ENCODE measurements at places on chromosomes 5 and 9.

- DNase-seq, result no peak
Measured at GRCh38 chr5:109917154-109917546, 227.4 kb downstream of the MAN2A1 start.

DNA sequence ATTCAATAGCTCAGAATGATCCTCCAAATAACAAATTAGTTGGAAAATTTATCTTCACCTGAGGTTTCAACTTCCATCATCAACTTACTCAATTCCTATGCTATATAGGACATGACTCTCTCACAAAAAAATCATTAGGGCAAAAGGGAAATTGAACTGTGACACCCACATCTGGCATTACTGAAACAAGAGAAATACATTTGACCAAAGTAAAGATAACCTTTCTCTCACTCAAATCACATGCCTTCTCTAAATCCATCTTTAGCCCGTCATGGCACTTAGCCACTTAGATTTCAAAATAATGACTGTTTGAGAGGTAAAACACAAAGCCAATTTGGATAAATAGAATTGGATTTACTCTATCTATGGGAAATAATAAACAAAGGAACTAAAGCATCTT, 126.4 kb downstream of the ADAMTS6 start:
- DNase-seq, result no peak

DNA sequence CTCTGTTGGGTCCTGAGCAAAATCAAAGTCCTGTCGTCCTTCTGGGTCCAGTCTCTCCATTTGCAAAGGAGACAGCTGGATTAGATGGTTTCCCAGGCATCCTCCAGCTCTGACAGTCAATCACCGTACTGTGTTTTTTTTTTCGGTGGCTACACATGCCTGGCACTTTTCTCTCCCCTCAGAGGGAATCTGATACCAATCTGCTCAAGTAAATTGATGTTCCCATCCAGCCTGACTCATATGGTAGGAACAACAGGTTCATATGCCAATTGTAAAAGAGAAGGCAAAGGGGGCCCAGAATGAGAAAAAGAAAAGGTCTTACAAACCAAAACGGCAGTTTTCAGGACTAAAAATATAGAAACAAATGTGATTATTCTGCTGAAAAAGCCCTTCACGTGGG, 1.2 kb downstream of the FBXO10 start:
- DNase-seq, result no peak

DNA sequence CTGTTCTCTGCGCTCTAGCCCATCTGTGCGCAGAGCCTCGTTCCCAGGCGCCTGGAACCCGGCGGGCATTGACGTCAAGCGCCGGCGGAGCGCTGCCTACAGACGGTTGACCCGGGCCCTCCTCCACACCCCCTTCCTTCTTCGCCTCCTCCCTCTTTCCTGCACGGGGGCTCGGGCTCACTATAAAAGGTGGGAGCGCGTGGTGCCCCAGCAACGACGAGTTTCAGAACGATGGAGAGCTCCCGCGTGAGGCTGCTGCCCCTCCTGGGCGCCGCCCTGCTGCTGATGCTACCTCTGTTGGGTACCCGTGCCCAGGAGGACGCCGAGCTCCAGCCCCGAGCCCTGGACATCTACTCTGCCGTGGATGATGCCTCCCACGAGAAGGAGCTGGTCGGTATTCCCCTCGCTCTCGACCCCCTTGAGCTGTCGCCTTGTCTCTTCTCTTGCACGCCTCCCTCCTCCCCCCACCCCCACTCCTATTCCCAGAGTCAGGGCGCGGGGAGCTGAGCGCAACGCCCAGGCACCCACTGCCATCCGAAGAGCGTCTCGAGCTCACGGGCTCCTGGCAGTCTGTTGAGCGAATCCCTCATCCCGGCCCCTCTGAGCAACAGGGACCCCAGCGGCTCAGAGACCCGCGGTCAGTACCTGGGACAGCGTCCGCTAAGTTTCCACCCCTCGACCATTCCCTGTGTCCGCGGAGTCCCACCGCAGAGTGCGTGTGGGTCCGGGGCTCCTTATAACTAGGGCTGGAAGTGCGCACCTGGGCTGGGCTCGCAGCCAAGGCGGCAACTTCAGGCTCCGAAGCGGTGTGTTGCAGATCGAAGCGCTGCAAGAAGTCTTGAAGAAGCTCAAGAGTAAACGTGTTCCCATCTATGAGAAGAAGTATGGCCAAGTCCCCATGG, at the start of gene CARTPT:
Gene CARTPT, plus strand, starts transcription at position 213 of the 902 bp plus-strand sequence. Its CDS starts 19 bp downstream, at position 232.
- no peak for DNase-seq

GRCh38 chr9:71571186-71571585, 197.1 kb downstream of the CEMIP2 start:
- no peak for DNase-seq

GRCh38 chr5:161263191-161263590, 283.3 kb downstream of the GABRB2 start:
- no peak for DNase-seq

DNA sequence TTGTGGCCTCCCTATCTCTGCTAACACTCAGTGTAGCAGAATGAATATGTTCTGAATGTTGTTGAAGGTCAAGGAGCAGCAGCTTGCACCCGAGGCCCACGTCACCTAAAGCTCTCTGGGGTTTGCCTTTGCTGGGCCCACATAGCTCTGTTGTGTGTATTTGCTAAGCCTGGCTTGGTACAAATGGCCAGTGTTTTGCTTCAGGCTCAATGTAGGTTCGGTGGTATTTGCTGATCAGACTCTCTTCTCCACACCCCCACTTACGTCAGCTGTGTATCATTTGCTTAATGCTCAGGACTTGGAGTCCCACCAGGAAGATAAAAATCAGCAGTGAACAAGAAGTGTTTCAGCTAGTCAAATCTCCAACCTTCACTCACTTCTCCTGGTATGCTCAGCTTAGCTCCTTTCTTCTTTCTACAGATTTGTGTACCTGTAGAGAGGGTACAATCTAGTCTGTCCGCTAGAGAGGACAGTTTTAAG, 4.8 kb upstream of the RFESD start:
- DNase-seq, result no peak

DNA sequence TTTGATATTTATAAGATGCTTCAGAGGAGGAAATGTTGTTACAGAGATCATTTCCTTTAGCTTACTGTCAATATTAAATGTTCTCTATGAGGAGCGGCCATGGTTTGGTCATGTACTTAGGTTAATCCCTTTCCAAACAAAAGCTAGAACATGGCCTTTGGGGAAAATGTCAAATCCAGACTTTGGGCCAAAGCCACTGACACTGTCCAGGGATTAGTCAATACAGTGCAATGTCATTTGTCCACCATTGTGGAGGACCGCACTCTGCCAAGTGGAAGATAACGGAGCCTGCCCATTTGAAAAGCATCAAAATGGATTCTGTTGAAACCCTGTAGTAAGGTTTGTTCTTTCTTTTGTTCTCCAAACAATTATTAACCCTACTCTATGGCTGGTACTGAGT, 50.1 kb downstream of the FRMPD1 start:
- DNase-seq, result no peak

GRCh38 chr9:117231012-117231411, 183.8 kb downstream of the ASTN2 start:
- no peak for DNase-seq

DNA sequence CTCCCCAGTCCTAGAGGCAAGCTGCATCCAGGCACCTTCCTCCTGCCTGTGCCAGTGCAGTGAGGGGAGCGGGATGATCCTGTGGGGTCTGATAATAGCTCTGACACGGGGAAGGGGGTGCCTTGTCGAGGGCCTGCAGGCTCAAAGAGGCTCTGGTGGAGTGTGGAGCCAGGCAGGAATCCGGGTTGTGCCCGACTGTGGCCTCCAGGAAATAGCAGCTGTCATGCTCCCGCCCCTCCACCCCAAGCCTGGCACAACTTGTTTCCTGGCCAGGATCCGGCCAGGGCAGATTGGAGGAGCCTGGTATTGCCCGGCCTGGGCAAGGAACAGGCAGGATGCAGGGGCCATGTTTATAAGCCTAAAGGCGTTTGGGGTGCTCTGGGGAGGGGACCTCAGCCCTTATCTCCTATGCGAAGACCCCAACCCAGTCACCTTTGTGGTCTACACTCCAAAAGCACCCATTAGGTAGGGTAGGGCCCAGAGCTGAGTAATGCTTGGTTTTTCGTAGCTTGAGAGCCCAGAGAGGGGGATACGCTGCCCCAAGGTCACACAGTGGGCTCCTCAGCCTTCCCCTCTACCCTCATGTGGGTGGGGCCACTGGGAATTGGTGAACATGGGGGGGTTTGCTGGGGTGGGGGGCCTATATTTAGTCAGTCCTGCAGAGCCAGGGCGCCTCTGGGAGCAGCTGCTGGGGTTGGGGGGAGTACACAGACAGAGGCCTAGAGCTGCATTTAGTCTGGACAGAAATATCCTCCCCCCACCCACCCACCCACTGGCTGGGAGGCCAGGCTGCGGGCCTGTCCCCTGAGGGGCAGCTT, 12.2 kb downstream of the CXXC5 start:
- DNase-seq, result no peak

DNA sequence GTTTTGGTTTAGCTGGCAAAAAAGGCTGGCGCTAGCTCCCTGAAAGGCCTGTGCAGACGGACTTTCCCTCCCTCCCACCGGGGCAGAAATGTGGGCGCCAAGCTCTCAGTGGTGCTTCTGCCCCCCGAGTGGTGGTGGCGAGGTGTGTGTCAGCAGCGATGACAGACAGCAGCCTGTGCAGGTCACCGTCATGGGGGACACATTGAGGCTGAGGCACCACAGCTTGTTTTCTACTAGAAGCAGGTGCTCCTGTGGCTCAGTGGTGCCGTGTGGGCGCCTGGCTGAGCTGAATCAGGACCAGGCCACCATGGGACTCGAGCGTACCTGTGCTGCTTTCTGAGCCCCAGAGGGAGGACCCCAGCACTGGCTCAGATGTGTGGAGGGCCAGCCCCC, 6.2 kb downstream of the WNK2 start:
- no peak for DNase-seq

Measured in stimulated activated CD4-positive, alpha-beta T cell treated with anti-CD3 and anti-CD28 coated beads, Interleukin-4, amount 100 ng/mL, for 1 hour (primary cell).